ENCODE measurements at places on chromosomes 16 and 17. TPM values are rescaled to one million over a fixed set of nuclear protein-coding genes. Genes with fewer than 3 reads are reported as not detected.

DNA sequence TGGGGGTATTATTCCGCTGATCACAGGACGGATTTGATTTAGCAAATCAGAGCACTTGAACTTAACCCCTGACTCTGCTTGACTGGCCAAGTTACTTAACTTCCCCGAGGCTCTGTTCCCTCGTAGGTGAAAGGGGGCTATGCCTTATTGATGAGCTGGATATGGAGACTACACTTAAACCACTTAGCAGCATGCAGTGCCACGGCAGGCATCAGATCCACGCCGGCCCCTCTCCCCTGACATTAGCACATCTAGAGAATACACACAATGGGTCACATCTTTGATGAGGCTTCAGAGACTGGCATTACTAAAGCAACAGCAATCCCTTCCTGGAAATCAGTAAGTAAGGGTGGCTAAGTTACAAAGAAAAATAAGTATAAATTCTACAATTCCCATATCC, 71.0 kb downstream of the ABCC12 start:
- DNase-seq = no peak

DNA sequence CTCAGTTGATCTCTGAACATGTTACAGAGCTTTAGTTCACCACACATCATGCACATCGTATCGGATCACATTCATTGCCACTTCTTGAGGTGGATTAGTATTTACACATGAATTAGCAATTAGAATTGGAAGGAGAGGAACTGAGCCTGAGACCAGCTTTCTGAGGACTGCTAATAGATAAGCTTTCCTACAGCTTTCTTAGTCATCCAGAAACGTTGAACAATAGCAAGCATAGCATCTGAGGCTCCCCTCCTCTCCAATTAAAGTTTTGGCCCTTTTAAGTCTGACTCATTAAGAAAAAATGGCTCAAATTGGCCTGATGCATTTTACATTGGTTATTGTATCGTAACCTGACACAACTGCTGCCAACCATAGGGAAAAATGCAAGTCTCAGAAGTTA, 1130.4 kb downstream of the CDH8 start:
- DNase-seq = no peak

HSF5 gene
- not detected for polyA plus RNA-seq

TRAF4 gene
- 95.7 TPM for polyA plus RNA-seq

- DNase-seq = peak; percentile 15
Observed at GRCh38 chr16:57798953-57799599, 3.2 kb downstream of the KIFC3 start.

DNA sequence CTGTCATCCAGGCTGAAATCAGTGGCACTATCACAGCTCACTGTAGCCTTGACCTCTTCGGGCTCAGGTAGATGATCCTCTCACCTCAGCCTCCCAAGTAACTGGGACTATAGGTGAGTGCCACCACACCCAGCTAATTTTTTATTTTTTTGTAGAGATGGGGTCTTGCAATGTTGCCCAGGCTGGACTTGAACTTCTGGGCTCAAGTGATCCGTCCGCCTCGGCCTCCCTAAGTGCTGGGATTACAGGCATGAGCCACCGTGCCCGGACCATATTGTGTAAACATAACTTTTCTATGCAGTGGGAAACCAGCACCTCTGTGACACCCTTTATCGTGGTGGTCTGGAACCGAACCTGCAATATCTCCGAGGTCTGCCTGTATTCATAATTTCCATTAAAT, 11.2 kb upstream of the CSF3 start:
- no peak for DNase-seq

DNA sequence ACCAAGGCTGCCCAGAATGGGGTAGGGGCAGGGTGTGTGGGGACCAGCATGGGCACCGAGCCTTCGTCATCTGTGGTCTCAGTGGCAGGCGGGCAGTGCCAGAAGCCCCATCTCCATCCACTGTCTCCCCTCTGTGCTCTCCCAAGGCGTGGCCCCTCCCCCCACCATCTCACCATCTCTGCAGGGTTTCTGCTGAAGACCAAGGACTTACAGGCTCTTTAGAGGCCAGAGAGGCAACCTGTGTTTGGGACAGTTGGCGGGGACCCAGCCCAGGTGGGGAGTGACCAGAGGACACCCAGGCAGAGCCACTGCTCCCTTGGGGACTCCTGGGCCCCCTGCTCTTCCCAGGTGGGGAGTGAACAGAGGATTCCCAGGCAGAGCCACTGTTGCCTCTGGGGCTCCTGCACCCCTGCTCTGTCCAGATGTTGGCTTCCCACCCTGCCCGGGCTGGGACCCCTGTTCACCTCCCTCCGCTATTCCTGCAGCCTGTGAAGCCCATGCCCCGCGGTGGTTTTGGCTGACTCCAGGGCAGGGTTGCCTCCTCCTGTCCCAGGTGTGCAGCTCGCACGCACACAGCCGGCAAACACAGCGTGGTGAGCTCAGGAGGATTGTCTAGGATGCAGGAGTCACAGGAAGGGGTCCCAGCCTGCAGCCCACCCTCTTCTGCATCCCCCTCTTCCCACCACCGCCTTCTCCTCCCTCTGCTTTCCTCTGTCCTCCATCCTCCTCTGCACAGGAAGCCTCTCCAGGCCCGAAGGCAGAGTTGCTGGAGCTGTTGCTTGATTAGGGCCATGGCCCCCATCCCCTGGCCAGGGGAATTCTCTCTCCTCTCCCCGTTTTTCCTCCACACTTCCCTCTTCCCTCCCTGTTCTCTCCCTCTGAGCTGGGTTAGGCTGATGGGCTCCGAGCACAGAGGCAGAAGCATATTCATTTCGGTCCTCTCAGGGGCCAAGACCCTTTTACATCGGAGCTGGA, 45.0 kb downstream of the SLC7A5 start:
- DNase-seq = no peak

- no peak for DNase-seq
Observed at GRCh38 chr16:21611198-21611555, 11.8 kb downstream of the METTL9 start.

G6PC1 gene
- polyA plus RNA-seq = not detected

STAC2 gene
- polyA plus RNA-seq = 0.08 TPM

ODAD4 gene
- polyA plus RNA-seq = 1.1 TPM

DNA sequence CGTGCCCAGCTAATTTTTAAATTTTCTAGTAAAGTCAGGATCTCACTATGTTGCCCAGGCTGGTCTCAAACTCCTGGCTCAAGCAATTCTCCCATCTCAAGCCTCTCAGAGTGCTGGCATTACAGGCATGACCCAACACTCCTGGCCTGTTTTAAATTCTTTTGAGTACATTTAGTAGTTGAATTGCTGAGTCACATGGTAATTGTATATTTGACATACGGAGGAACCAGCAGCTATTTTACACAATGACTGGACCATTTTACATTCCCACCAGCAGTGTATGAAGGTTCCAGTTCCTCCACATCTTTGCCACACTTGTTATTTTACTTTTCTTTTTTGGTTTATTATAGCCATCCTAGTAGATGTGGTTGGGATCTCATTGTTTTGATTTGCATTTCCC, 43.6 kb downstream of the RHOT1 start:
- no peak for DNase-seq

- peak; percentile 59 for DNase-seq
Observed at GRCh38 chr17:77002103-77003045, 134.2 kb downstream of the MGAT5B start.

PTX4 gene
- not detected for polyA plus RNA-seq

NFAT5 gene
- 7.2 TPM for polyA plus RNA-seq

CD300H gene
- not detected for polyA plus RNA-seq

DNA sequence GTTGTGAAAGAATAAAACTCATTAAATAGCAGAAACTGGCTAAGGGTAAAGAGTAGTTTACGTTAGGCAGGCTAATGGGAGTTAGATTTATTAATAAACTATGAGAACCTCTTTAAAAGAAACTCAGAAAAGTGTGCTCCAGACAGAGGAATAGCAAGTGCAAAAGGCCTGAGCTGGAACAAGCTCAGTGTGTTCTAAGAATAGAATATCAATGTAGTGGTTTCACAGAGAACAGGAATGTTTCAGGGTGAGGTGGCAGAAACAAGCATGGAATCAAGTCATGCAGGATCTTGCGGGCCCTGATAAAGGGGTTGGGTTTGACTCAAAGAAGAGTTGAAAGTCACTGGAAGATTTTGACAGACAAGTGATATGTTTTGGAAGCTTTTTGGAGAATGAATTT, 164.0 kb upstream of the HS3ST3A1 start:
- no peak for DNase-seq

MYH1 gene
- polyA plus RNA-seq = 0.06 TPM

DNA sequence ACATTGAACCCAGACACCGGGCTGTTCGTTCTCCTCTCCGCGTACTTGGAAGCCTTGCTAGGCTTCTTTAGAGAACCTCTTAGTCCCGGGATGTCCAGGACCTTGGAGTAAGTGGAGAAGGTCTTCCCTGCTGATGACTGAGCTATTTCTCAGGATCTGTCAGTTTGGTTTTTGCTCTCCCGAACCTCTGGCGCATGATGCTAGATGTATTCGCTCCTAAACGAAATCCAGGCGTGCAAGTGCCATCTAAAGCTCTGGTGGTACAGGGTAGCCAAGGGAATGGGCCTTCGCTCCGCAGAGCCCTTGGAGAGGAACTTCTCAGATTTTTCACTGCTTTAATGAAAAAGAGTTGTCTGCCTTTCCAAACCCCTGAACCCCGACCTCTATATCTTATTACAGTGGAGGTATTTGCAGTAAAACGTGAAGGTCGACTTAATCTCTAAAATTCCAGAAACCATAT, 547 bp downstream of the VMP1 start:
- no peak for DNase-seq

DNA sequence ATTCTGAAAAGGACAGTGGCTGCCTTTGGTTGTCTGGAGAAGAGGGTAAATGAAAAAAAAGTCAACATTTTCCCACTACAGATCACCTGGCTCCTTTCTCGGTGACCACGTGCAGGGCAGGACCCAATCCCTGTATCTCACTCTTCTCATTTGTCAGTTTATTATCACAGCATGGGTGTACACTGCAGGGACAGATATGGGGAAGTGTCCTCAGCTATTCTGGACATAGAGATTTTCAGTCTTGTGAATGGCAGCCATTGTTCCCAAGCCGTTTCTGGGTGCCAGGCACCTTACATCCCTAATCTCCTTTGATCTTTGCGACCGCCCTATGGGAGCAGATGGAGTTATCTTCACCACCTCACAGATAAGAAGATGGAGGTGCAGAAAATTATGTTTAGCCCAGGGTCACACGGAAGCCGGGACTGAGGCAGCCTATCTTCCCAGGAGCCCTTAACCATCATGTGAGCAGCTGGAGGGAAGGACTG, 7.2 kb downstream of the ADORA2B start:
- DNase-seq = no peak

HOXB4 gene
- 0.03 TPM for polyA plus RNA-seq

- no peak for DNase-seq
Observed at GRCh38 chr17:71378036-71378435, 742.8 kb upstream of the SOX9 start.

- DNase-seq = no peak
Observed at GRCh38 chr16:7167626-7168025, 165.0 kb upstream of the RBFOX1 start.

AATK gene
- 0.19 TPM for polyA plus RNA-seq

- peak; percentile 78 for DNase-seq
Observed at GRCh38 chr17:64148017-64148631, 18.2 kb upstream of the ERN1 start.

KRT16 gene
- polyA plus RNA-seq = not detected

- DNase-seq = no peak
Observed at GRCh38 chr17:16001226-16001897, 1.7 kb downstream of the TTC19 start.

GRCh38 chr16:87075319-87075860, 241.8 kb downstream of the C16orf95 start:
- DNase-seq = no peak

GRCh38 chr17:34798581-34798980, 162.7 kb downstream of the CCT6B start:
- DNase-seq = no peak

BEAN1 gene
- not detected for polyA plus RNA-seq

DNA sequence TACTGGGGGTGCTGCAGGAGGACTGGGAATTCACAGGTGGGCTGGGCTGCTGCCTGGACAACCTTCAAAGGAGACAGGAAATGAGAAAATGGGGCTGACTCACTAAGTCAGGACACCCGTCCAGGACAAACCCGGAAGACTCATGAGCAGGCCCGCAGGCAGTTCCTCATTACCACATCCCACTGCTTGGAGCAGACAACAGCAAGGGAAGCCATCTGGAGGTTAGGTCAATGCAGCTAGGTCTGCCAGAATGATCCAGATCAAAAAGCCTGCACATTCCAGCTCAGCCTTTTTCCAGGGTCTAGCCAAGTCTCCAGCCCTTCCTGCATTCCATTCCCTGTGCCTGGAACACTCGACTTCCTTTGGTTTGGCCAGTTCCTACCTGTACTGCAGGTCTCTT, 536.5 kb upstream of the CDH11 start:
- peak; percentile 54 for DNase-seq

Measured in SK-N-SH (cell line).